ENCODE measurements at places on chromosomes 1 and 21.

DNA sequence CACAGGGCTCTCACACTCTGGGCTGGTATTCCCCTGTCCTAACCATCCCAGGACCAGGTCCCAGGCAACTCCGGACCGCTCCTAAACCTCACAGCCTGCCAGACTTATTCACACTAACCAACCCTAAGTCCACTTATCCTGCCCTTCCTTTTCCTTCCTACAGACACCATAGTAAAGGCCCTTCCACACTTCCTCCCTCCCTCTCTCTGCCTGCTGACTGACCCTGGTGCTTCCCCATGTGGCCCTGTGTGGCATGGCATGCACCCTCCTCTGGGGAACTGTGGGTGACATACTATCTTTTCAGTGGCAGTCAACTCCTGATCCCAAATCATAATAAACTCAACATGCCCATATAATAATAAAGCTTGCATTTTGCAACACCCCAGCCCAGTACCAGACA is 155.1 kb upstream of the DNAH14 start:
- no peak for ATAC-seq

DNA sequence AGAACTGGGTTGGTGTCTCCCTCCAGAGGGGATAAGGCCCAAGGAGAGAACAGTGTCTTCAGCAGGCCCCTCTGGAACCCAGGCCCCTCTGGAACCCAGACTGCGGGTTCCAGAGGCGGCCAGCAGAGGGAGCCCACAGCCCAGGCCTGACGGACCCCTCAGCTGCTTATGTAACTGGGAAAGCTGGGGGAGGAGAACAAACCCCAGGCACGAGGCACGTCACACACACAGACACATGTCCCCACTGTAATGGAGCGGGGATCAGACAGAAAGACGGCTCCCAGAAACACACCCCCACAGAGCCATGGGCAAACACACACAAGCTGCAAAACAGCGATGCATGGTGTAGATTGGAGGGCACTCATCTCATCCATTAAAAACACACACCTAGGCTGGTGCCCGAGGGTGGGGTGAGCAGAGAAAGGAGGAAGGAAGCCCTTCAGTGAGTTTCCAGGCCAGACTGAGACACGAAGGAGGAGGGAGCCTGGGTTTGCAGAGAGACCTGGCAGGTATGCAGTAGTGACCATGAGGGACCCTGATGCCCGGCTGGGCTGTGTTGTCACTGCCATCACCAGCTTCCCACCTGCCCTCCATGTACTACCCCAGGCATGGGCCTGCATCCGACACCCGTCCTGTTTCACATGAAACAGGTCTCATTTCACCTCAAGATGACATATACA is 2.8 kb upstream of the IGSF8 start:
- peak; percentile 15 for ATAC-seq

- no peak for ATAC-seq
Observed at GRCh38 chr1:41144285-41144684, 97.8 kb downstream of the SCMH1 start.

DNA sequence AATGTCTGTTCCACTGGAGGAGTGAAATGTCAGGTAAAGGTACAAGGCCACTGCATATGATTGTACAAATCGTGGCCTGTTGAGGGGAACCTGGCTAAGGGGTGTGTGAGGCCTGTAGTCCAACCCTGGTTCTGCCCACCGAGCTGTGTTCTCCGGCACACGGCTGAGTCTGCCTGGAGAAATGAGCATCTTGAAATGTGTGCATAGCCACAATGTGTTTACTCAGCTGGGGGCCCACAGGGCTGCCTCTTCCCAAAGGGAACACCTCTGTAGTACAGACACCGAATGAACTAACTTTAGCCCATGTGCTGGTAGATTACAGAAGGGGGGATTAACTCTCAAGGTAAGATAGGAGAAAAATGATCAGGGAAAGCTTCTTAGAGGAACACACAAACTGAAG is 30.2 kb downstream of the AK4 start:
- no peak for ATAC-seq

DNA sequence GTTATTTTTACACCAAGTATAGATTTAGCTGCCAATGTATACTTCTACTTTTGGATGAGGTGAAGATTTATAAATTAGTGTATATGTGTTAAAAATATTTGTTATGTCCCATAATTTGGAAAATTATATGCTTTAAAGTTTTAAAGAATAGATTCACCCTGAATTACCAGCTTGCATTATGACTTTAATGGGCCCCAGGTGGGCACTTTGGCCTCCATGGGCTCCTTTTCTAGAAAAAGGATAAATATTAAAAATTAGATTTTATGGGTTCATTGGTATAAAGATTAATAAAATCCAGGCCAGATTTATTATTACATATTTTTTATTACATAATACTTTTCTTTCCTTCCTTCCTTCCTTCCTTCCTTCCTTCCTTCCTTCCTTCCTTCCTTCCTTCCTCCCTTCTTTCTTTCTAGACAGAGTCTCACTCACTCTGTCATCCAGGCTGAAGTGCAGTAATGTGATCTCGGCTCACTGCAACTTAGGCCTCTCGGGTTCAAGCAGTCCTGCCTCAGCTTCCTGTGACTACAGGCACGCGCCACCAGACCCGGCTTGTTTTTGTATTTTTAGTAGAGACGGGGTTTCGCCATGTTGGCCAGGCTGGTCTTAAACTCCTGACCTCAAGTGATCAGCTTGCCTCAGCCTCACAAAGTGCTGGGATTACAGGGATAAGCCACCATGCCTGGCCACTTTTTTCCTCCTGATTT is 21.9 kb downstream of the KMO start:
- no peak for ATAC-seq

DNA sequence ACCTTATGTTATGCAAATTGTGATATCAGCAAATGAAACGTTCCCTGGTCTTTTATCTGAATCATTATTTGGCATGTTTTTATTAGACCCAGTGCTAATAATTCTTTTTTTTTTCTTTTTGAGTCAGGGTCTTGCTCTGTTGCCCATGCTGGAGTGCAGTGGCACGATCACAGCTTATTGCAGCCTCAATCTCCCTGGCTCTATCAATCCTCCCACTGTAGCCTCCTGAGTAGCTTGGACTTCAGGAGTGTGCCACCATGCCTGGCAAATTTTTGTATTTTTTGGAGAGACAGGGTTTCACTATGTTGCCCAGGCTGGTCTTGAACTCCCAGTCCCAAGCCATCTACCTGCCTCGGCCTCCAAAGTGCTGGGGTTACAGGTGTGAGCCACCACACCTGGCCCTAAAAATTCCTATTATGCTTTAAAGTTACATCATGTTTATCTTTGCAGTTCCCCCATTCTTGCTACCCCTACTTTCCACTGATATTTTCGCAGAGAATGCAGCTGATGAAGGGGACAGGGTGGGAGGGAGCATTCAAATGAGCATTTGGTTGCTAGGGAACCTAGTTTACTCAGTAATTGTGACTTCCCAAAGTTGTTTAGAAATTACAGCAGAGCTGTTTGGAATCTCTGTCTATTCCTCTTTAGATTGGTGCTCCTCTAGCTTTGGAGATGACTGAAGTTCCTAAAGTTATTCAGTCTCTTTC is 18.4 kb downstream of the C1orf21 start:
- ATAC-seq, result no peak

DNA sequence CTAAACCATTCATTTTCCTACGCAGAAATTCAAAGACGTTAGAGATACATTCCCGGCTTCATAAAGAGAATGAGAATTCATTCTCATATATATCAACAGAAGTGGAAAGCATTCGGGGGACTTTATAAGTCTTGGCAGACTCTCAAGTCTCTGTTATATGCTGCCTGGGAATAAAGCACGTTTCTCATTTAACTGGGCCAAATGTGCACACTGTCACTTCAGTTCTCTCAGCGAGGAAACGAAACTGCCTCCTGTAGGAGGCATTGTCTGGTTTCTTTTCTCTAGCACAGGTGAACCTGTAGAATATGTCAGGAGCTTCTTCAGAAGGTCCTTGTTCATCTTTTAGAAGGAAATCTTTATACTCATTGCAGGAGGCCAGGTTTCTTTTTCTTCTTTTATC is 367.6 kb downstream of the PTBP2 start:
- no peak for ATAC-seq

- peak; percentile 89 for ATAC-seq
Observed at GRCh38 chr1:40143891-40144575, 17.2 kb upstream of the RLF start.

- ATAC-seq, result peak; percentile 87
Observed at GRCh38 chr1:212488436-212489283, 55.9 kb downstream of the NENF start.

- no peak for ATAC-seq
Observed at GRCh38 chr1:88060112-88060673, 623.9 kb upstream of the PKN2 start.

DNA sequence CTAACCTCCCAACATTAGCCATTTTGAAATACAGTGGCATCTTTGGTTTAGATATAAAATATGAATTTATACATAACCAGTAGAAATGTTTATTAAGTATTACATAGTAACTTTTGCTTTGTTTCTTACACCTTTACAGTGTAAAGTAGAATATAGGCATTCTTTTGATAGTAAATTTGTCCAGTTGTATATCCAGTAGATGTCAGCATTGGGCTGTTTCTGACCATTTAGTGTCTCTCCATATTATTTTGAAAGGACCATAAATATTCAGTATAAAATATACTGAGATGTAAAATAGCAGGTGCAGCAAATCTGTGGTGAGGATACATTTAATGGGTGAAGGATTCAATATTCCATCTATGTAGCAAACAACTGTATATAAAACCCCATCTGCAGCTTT is 115.8 kb upstream of the ZRANB2 start:
- ATAC-seq, result no peak

Data from activated T-helper 17 cell treated with anti-CD3 and anti-CD28 coated beads, Interleukin-2, amount 50 U/mL, for 72 hours (primary cell).